ENCODE measurements at places on chromosomes 6 and 20.

GRCh38 chr6:41200296-41200900 lies 551 bp downstream of the TREML2 start:
- DNase-seq = no peak

DNA sequence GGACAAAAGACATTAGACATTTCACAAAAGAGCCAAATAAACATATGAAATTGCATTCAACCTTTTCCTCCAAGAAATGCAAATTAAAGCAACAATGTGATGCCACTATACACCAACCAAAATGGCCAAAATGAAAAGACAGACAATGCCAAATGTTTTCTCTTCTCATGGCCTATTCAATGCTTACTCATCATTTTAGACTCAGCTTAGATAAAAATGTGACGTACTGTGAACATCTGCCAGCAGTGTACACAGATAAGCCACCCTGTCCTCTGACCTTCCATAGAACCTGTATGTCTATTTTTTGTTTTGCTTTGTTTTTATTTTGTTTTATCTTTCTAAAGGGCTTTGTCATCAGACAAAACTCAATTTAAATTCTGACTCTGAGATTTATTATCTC lies 385.2 kb downstream of the FRK start:
- DNase-seq = no peak

DNA sequence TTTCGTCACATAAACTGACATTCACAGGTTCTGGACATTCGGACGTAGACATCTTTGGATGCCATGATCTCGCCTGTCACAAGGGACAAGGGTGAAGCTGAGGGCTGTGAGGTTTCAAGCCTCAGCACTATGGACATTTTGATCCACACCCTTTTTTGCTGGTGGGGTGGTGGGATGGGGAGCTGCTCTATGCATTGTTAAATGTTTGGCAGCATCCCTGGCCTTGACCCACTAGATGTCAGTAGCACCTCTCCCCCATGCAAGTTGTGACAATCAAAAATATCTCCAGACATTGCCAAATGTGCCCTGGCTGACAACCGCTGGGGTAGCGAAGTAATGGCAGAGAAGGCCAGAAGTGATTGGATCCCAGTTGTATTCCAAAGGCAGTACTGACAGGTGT lies 229.4 kb downstream of the TSHZ2 start:
- DNase-seq = no peak

DNA sequence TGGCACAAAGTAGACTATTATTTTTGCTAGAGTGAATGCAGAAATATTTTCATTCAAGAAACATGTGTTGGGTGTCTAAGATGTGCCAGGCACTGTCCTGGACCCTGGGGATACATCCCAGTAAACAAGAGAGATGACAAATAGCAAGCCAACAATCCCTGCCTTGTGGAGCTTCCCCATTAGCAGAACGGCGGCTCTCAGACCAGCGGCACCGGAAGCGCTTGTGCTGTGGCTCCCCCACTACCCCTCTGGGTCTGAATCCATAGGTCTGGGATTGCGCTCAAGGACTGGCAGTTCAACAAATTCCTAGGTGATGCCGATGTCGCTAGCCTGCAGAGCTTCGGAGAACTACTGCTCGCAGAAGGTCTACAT lies 98.5 kb upstream of the AGPAT4 start:
- no peak for DNase-seq

DNA sequence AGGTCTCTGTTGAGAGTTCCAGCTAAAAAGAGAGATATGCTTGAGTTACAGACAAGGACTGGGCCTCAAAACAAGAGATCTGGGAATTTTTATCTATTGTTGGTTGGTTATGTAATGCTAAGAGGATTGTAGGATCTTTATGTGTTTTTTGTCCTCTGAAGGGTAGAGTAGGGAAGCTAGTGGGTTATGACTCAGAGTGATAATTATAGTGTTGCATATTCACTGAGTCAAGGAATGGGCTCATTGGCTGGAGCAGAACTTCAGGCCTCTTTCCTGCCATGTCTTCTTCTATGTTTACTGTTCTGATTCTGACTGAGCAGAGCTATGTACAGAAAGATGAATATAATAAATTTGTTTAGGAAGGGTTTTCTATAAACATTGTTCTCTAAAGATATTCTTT lies 66.1 kb upstream of the NOX3 start:
- no peak for DNase-seq

GRCh38 chr6:10659699-10660348 lies 34.6 kb downstream of the C6orf52 start:
- DNase-seq = no peak

DNA sequence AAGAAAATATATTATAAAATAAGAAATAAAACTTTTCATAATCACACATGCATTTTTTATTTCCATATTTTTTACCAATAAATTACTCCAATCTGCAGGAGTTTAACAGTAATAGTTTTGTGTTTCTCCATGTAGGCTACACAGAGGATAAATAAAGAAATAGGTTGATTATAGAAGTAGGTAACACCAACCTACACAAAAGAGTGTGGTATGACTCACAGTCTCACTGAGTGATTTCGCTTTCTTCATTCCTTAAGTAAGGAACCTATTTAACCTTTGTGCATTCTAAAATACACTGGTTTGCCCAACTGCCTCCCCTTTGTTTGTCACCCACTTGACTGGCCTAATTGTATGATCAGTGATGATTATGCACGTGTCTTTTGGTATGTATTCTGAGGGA lies 244.2 kb upstream of the RIMS1 start:
- no peak for DNase-seq

GRCh38 chr6:165663736-165664558 lies 906 bp upstream of the PDE10A start:
- no peak for DNase-seq

DNA sequence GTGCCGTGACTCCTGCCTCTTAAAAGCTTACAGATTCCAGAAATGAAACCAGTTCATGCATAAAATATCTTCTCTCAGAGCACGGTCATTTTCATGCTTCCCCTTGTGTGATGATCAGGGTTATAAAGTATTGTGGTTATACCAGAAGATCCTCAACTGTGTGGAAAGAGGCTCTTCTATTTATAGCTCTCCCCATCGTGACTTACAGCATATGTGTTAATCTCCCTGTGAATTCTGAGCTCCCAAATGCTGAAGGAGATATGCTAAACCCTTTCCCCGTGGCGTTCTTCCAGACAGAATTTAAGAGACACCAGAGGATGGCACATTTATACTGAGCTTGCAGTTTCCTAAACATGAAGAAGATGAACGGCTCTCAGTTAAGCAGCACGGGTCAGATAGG lies 158.8 kb downstream of the CDH26 start:
- no peak for DNase-seq

DNA sequence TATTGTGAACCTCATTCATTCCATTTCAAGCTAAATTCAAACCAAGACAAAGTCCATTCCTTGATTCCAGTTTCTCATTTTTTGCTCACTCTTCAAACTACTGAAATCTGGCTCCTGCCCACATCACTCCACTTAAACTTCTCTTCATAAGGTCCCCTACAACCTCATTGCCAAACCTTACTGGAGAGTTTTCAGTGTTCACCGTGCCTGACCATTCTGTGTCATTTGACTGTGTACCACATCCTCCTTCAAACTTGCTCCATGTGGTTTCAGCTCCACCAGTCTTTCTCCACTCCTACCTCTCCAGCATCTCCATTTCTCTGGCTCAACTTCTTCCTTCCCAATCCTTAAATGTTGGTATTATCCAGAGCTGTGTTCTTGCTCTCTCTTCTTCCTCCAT lies 38.5 kb upstream of the TAB2 start:
- no peak for DNase-seq

- DNase-seq = no peak
Measured at GRCh38 chr6:100488244-100488643, 23.5 kb upstream of the SIM1 start.

DNA sequence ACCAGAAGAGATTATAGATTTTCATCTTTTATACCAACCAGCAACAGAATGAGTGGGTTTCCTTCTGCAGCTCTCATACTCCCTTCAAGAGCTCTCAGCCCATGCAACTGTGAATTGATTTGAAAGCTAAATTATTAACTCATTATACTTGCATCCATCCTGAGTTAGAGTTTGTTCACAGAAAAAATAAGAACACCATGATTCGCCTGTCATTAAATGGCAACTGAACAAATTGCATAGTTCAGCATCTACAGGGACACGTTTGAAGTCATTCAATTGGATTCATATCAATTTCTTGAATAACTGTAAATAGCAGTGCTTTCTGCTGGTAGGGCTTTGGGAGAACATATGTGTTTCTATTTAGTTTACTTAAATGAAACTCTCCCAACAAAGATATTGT lies 65.7 kb downstream of the NKAIN2 start:
- DNase-seq = no peak

DNA sequence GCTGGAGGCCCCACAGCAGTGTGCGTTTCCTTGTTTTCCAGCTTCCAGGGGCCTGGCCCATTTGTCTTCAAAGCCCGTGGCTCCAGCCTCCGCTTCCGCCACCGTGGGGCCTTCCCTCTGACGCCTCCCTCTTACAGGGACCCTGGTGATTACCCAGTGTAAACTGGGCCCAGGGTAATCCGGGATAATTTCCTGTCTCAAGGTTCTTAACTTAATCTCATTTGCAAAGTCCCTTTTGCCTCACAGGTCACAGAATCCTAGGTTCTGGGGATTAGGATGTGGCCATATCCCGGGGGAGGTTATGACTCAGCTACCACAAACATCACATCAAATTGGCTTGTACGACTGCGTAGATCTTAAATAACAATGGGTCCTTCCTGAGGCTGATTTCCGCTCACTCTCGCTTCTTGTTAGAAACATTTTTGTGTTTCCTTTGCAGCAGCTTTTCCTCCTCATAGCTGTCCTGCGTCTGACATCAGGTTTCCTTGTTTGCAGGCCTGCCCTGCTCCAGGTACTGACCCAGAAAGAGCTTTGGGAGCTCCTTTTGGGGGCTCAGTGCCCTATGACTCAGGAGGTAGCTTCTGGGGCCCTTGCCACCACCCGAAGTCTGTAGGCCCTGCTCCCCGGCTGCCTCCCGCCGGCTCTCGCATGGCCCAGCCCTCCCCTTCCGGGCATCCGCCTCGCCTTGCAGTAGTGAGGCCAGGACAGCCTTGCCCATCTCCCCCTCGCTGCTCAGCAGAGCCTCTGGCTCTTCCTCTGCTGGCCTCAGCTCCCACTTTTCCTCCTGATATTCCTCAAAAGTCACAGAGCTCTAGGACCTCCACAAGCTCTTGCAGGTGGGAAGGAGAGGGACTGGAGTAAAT lies 100.5 kb downstream of the ERMARD start:
- DNase-seq = no peak

DNA sequence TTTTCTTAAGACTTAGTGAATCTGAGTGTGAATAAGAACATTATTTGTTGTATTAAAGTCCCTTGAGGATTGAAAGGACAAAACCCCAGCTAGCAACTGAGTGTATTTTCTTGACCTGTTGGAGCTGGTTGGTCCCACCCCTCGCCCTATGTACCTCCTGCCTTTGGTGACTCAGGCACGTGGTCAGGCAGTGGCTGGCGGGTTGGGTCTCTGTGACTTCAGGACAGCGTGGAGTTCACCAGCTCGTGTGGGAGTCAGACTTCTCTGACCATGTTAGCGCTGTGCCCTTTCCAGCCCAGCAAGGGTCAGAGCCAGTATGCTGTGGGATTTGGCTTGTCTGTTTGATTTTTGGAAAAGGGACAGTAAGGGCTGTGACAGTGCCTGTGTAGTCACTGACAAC lies 93.7 kb downstream of the SSR1 start:
- no peak for DNase-seq

GRCh38 chr6:21769968-21770367 lies 176.4 kb downstream of the SOX4 start:
- DNase-seq = no peak

DNA sequence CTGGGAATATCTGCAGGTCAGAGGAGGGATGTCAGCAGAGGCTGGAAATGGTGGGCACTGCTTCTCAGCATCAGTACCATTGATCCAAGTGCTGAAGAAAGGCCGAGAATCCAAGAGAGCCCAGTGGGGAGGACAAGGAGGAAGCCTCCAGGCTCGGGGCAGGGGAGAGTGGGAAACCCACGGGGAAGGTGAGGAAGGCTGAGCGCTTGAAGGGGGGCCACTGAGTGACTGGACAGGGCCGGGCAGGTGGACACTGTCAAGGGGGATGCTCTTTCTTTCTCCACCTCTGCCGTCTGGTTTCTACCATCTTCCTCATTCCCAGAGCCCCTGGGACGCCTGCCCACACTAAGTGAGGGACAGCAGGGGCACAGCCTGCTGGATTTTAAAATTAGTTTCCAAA lies 335.0 kb downstream of the CDH4 start:
- DNase-seq = no peak

GRCh38 chr6:20559924-20560551 lies 25.8 kb downstream of the CDKAL1 start:
- no peak for DNase-seq

GRCh38 chr20:46767127-46767761 lies 57.8 kb downstream of the SLC2A10 start:
- DNase-seq = no peak

- DNase-seq = no peak
Measured at GRCh38 chr6:36656441-36656840, 22.1 kb upstream of the CDKN1A start.

DNA sequence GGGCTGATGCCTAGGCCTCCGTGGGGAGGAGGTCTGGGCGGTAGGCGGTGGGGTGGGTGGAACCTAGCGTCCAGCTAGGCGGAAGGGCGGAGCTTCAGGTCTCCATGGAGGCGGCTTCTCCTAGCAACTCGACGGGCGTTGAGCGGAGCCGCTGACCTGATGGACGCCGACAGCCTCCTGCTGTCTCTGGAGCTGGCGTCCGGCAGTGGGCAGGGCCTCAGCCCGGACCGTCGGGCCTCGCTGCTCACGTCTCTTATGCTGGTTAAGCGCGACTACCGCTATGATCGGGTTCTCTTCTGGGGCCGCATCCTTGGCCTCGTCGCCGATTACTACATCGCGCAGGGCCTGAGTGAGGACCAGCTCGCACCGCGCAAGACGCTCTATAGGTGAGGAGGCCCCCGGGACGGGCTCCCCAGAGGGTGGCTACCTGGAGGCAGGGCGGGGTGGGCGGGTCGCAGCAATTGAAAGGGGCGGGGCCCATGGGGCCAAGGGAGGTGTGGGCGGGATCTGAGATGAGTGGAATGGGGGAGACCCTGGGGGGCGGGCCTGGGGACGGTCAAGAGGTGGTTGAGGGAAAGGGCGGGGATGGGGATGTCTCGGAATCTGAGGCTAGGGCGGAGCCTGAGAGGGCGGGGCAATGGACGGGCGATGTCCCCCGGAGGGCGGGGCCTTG lies at the start of gene RSPH9:
RSPH9 (plus strand) TSS at position 97 of the 673 bp plus-strand sequence; CDS start at position 160, 63 bp downstream.
- DNase-seq = no peak

- DNase-seq = no peak
Measured at GRCh38 chr20:37393863-37394542, 48.1 kb downstream of the SRC start.

DNA sequence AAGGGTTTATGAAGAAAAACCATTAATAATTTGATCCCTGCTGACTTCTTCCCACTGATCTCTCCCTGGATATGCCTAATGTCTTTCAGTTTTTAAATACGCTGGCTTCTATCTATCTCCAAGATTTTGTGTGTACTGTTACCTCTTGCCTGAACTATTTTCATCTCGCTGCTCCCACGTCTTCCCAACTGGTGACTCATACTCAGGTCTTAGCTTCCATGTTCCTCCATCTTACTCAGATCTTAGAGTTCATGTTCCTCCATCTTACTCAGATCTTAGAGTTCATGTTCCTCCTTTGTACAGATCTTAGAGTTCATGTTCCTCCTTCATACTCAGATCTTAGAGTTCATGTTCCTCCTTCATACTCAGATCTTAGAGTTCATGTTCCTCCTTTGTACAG lies 21.6 kb downstream of the GPR6 start:
- DNase-seq = no peak

All from stimulated activated CD4-positive, alpha-beta T cell treated with anti-CD3 and anti-CD28 coated beads, Interleukin-1b, Interleukin-23, amount 100 ng/mL, for 1 hour (primary cell).